ENCODE measurements at places on chromosomes 13 and 19.
A peak's percentile ranks its signal among the peaks of the same experiment; 100 is the strongest.

DNA sequence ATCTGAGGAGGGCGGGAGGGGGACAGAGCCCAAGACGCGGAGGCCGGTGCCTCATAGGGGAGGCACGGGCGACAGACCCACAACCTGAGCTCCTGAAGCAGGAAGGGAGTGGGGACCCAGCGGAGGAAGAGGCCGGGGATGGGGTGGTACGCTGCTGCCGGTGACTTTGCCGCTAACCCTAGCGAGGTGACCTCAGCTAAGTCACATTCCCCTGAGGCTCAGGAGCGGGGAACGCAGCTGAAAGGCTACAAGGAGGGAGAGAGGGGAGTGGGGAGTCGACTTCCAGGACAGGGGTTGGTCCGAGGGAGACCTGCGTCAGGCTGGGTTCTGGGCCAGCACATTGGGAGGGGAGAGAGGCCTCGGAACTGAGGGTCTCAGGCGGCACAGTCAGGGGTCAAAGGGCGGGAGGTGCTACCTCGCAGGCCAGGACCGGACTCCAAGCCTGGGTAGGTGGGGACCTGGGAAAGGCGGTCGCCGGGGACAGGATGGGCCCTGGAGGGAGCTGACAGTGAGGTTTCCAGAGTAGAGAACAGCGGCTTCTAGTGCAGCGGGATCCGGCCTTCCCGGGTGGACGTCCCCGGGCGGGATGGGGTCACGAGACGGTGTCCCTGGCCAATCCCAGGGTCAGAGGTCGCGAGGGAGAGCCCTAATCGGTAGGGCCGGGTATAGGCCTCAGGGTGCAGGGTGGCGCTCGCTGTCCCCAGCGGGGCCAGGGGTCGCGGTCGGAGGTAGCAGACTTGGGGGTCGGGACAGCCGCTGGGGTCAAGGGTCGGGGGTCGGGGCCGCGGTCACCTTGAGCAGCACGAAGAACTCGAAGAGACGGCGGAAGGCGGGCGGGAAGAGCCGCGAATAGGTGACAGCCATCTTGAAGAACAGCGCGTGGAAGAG is 699 bp downstream of the TMEM259 start:
- no peaks in the 10 kb centered on the region for H3K27me3 ChIP-seq
- H3K4me3 ChIP-seq = peak overlapping the region; percentile 74
- H3K36me3 ChIP-seq = peaks cover 2% of the 10 kb centered on the region
- peak overlapping the region; percentile 33 for H3K27ac ChIP-seq

DNA sequence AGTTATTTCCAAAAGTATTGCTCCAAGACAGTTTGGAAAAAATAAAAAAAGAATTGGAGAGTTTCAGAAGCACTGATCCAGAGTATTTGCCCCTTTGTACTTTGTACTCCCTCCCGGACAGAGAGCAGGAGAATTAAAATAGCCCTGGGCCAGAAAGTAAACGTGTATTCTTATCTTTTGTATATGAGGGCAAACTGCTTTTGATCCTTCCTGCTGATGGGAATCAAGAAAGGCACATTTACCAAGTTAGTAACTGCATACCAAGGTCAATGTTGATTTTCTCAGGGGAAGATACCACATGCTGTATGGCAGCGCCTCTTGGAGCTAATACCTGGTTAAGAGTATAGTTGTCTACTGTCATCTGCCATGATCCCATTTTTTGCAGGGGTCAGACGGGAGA is 10.9 kb upstream of the RB1 start:
- no peak overlapping the region for H3K27ac ChIP-seq
- H3K4me1 ChIP-seq = no peaks in the 10 kb centered on the region
- no peak for DNase-seq
- H3K27me3 ChIP-seq = no peaks in the 10 kb centered on the region

- H3K27me3 ChIP-seq = no peaks in the 10 kb centered on the region
- H3K4me1 ChIP-seq = peaks cover 9% of the 10 kb centered on the region
- H3K27ac ChIP-seq = no peak overlapping the region
- H3K4me3 ChIP-seq = no peak overlapping the region
- peaks cover 6% of the 10 kb centered on the region for H3K36me3 ChIP-seq
- DNase-seq = no peak
Measured at GRCh38 chr13:114067886-114068651, 64.4 kb downstream of the RASA3 start.

DNA sequence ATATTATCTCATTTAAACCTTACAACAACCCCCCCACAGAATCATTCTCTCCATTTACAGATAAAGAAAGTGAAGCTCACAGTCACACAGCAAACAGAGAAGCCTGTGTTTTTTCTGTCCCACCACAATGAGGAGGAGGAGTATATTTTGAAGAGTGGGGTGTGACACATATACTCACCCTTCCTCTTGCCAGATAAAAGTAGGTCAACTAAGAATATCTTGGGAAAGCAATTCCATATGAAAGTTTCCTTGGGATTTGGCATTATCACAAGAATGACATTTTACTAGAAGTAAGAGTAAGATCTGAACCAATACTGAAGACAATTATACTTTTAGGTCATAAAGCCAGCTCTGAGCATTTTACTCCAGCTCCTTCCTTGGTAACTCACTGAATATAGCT is 287.5 kb upstream of the HTR2A start:
- H3K4me3 ChIP-seq = no peak overlapping the region
- no peaks in the 10 kb centered on the region for H3K27me3 ChIP-seq
- H3K36me3 ChIP-seq = no peaks in the 10 kb centered on the region
- DNase-seq = no peak
- H3K27ac ChIP-seq = no peak overlapping the region

GRCh38 chr19:37361994-37362393 is 8.9 kb upstream of the ZNF527 start:
- H3K36me3 ChIP-seq = peaks cover 67% of the 10 kb centered on the region
- H3K4me3 ChIP-seq = no peak overlapping the region
- H3K27ac ChIP-seq = peak overlapping the region; percentile 27
- no peak for DNase-seq
- no peaks in the 10 kb centered on the region for H3K4me1 ChIP-seq

DNA sequence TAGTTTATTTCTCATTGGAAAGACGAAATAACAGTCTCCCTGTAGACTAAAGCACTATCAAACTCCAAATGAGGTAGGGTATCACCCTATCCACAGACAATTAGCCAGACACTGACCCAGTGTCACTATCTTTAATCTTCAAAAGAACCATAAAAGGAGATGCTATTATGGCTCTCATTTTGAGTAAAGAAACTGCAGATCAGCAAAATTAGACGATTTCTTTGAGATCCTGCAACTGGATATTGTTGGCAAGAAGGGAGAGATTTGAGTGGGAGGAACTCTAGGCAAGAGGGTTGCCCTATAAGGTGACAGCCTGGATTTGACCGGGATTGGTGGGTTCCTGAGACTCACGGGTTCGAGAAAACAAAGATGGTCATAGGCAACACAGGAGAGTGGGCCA is 71.2 kb downstream of the PCDH9 start:
- no peaks in the 10 kb centered on the region for H3K27me3 ChIP-seq
- H3K4me3 ChIP-seq = no peak overlapping the region
- H3K4me1 ChIP-seq = no peaks in the 10 kb centered on the region
- H3K36me3 ChIP-seq = no peaks in the 10 kb centered on the region
- no peak for DNase-seq

GRCh38 chr13:52848455-52849195 is at the start of gene PCDH8:
PCDH8 (minus strand) TSS chr13:52848640; CDS start chr13:52848436, 204 bp downstream.
- H3K36me3 ChIP-seq = no peaks in the 10 kb centered on the region
- peak; percentile 81 for DNase-seq
- peaks cover 3% of the 10 kb centered on the region for H3K4me1 ChIP-seq
- H3K27ac ChIP-seq = peak within 1 kb of the TSS; percentile 38
- H3K4me3 ChIP-seq = peak within 1 kb of the TSS; percentile 47

GRCh38 chr19:8023371-8023770 is 17.9 kb upstream of the ELAVL1 start:
- no peak overlapping the region for H3K4me3 ChIP-seq
- peaks cover 6% of the 10 kb centered on the region for H3K4me1 ChIP-seq
- H3K27me3 ChIP-seq = no peaks in the 10 kb centered on the region
- H3K27ac ChIP-seq = no peak overlapping the region
- H3K36me3 ChIP-seq = no peaks in the 10 kb centered on the region

- H3K27me3 ChIP-seq = no peaks in the 10 kb centered on the region
- H3K27ac ChIP-seq = no peak overlapping the region
- H3K4me3 ChIP-seq = no peak overlapping the region
- DNase-seq = no peak
Measured at GRCh38 chr19:17235971-17236777, 9.5 kb downstream of the NR2F6 start.

DNA sequence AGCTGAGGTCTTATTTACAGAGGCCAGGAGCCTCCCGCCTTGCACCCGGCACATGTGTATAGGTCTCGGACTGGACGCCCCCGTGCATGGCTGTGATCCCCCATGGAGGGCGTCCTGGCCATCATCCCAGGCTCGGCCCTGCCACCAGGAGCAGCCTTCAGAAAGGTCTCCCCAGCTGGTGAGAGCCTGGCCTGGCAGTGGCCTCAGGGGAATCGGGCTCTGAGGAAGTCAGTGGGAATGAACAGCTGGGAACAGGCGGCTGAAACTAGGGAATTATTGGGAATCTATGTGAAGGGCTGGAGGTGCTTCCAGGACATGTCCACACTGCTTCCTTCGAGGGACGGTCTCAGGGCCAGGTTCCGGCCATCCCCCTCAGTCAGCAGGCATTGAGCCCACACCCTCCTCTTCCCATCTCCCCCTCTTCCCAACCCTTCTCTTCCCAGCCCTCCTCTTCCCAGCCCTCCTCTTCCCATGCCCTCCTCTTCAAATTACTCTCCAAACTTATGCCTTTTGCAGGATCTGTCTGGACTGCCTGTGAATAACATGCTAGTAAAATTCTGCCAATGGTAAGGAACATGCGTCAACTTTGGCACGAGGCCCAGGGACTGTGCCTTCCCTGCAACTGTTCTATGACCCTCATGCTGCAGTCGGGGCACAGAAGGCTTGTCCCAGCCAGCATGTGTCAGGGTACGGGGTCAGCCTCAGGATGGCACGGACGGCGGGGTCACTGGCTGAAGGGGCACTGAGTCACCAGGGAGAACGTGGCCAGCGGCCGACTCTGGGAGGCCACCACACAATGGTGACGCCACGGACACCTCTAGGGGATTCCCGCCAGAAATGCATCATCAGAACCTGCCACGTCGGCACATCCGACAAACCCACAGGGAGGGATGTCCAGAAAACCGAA is 24.2 kb upstream of the C13orf46 start:
- DNase-seq = peak; percentile 68
- H3K4me3 ChIP-seq = no peak overlapping the region
- H3K36me3 ChIP-seq = no peaks in the 10 kb centered on the region
- H3K27ac ChIP-seq = no peak overlapping the region
- H3K4me1 ChIP-seq = peaks cover 5% of the 10 kb centered on the region
- no peaks in the 10 kb centered on the region for H3K27me3 ChIP-seq
